HCT116 (cell line): ENCODE measurements at places on chromosomes 3 and 15. TPM values are rescaled to one million over a fixed set of nuclear protein-coding genes. Genes with fewer than 3 reads are reported as not detected.

The ROBO2 gene
- total RNA-seq, result not detected

DNA sequence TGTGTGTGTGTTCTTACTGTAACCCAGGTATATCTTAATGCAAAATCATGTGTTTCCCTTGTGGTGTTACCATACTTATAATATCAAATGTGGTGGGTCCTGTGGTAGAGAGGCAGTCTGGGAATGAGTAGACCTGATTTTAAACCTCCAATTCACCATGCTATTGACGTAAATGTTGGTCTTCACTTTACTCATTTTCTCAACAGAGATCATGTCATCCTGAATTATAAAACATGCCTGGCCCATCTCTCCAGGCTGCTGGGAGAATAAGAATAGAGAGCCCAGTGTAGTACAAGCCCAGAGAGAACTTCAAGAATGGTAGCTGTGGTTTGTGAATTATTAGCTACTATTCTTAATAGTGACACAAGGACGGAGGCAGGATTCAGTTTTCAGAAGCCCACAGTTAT is 88.1 kb downstream of the MBNL1 start:
- no peak for DNase-seq
- 0 out of 2 replicates have a peak, but pooled peaks cover 3% of the 10 kb centered on the region for H3K36me3 ChIP-seq
- H3K27ac ChIP-seq, result no peak overlapping the region
- peaks cover 13% of the 10 kb centered on the region for H3K4me1 ChIP-seq
- no peaks in the 10 kb centered on the region for H3K27me3 ChIP-seq
- H3K4me3 ChIP-seq, result no peak overlapping the region

GRCh38 chr3:108951820-108952501 is 1.7 kb downstream of the GUCA1C start:
- H3K4me1 ChIP-seq, result no peaks in the 10 kb centered on the region
- H3K27ac ChIP-seq, result no peak overlapping the region
- no peaks in the 10 kb centered on the region for H3K36me3 ChIP-seq
- H3K4me3 ChIP-seq, result no peak overlapping the region
- H3K27me3 ChIP-seq, result no peaks in the 10 kb centered on the region

The FBXW12 gene
- total RNA-seq, result not detected

The WDR49 gene
- 0.34 TPM for total RNA-seq

DNA sequence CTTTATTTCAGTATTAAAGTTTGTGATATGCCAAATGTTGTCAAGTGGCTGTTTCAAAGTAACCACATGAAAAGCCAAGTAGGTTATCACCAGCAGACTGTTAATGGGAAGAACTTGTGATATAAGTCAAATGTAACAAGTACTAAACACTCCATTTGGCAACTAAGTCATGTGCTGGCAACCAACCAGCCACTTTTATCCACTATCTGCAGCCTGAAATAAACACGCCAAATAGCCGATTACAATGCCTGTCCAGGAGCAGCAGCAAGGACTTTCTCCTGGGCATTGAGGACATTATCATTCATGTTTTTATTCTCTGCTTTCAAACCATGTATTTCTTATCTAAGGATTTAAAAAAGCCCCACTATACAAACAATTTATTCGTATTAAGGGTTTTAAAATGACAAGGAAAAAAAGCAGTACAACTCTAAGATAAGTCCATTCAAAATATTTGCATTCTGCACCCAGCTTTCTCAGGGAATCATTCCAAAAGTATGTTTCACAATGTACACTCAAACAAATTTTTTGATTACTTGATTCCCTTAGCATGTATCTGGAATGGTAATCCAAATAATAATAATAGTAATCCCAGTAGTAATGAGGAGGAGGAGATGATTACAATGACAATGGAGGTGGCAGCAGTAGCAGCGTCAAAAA is 448.6 kb downstream of the ERC2 start:
- no peaks in the 10 kb centered on the region for H3K4me1 ChIP-seq
- DNase-seq, result no peak

The SLCO3A1 gene
- total RNA-seq, result 5.1 TPM

The GOLGA8T gene
- not detected for total RNA-seq

GRCh38 chr15:79265987-79266579 is 16.4 kb upstream of the ANKRD34C start:
- no peak overlapping the region for H3K27ac ChIP-seq
- no peak overlapping the region for H3K4me3 ChIP-seq
- H3K36me3 ChIP-seq, result no peaks in the 10 kb centered on the region
- no peaks in the 10 kb centered on the region for H3K27me3 ChIP-seq
- peaks cover 9% of the 10 kb centered on the region for H3K4me1 ChIP-seq
- no peak for DNase-seq
